H7 (cell line): ENCODE measurements at places on chromosomes 2 and 18.

DNA sequence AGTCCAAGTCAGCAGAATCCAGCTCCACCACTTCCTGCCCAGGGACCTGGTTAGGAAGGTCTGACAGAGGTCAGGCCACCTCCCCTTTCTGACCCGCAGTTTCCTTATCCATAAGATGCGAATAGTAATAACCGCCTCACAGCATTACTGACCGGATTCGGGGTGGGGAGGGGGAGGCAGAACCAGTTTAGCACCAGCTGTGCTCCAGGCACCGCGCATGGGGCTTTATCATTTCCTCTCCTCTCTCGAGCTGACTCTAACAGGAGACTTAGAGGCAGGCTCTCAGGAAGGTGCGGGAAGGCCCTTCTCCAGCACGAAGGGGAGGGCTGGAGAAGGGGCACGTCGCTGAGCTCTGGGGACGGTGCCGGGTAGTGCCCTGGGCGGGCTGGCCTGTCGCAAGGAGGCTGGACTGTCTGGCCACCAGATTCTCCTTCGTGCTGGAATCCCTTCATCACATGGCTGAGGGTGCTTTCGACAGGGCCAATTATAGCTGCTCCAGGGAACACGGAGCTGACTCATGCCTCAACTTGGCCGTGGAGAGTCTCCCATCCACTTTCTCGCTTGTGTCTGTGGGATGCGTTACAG lies 5.7 kb downstream of the EHD3 start:
- DNase-seq, result no peak

DNA sequence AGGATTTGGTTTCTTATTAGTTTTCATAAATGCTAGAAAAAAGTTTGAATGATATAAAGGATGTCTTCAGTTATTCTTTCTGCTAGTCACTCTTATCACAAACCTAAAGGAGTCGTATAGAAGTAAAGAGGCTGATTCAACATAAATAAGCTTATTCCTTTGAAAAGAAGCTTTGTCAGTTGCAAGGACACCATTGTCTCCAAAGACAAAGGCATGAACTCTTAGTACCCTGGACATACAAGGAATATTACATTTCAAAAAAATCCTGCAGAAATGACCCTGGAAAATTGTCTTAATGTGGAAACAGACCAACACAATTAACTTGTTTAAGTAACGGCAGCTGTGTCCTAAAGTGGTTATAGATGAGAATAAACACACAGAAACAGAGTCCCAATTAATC lies 528.0 kb downstream of the CPS1 start:
- no peak for DNase-seq

- no peak for DNase-seq
Measured at GRCh38 chr2:196167666-196168065, 3.7 kb downstream of the STK17B start.

GRCh38 chr2:241890524-241891235 lies 21.2 kb downstream of the RTP5 start:
- DNase-seq, result peak; percentile 73

DNA sequence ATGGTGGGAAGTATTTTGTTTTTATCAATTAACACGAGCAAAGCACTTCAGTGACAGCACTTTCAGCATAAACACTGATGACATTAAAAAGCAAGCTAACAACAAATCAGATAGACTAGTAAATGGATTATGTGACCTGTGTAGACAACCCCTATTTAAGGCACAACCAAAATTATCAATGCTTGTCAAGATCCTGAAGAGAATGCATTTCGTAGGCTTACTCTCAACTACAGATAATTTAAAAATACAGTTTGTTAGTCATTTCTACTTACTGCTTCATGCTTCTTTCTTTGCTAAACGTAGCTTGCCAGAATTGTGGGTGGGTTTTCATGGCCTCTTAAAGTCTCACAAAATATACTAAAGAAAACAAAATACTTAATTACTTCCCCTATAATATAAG lies 3.4 kb downstream of the CSRNP3 start:
- DNase-seq, result no peak

DNA sequence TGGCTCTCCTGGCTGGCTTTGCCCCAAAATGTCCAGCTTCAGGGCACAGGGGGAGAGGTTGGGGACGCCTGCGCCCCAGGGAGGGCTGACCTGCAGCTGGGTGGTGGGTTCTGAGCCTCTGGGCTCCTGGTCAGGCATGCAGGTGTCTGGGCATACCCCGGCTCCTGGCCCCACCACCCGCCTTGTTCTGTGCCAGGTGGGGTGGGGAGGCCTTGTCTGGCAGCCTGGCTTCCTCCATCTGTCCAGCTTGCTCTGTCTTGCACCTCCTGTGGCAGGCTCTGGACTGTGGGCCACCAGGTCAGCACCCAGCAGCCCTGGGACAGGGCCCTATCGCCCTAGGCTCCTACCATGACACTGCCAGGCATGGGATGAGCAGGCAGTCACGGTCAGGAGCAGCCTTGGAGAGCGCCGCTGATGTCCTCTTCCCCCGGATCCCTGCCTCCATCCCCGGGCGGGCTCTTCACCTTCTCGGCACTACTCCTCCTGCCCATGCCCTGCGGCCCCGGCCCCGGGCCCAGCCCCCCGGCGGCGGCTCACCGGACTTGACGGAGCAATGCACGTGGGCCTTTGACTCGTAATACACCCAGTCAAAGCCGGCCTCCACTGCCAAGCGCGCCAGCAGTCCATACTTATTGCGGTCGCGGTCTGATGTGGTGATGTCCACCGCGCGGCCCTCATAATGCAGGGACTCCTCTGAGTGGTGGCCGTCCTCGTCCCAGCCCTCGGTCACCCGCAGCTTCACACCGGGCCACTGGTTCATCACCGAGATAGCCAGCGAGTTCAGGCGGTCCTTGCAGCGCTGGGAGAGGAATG lies 3.6 kb downstream of the IHH start:
- DNase-seq, result peak; percentile 75

GRCh38 chr2:47402555-47402804 lies 476 bp upstream of the MSH2 start:
- no peak for DNase-seq

DNA sequence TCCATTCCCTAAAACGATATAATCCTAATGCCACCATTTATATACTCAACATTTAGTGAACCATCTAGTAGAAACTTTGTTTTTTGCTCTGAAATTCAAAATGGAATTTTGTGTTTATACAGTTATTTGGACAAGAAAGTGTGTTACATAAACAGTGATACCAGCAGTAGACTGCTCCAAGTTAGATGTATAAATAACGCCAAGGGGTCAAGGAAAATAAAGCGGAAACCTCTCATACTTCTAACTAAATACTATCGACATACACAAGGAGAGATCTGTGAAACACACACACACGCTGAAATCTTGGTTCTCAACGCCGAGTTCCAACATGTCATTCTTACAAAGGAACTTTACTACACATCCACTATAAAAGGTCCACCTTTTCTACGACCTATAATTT lies 1.2 kb downstream of the TXNL1 start:
- DNase-seq, result no peak

GRCh38 chr2:115913921-115914320 lies 1471.5 kb downstream of the DPP10 start:
- no peak for DNase-seq

DNA sequence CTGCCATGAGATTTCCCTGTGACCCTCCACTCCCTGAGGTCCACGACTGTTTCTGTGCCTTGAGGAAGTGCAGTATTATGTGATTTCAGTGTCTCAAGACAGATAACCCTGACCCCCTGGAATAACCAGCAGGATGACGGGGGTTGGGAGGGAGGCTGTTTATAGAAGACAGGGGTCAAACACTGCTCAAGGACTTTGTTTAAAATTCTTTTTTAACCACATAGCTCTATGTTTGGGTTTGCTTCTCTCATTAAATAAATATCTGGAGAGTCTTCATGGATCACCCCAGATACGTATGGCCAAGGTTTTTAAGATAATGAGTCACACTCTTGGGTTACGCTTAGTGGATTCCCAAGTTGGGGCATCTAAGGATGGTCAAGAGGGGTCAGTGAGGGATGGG lies 523.8 kb upstream of the TNP1 start:
- DNase-seq, result no peak

- DNase-seq, result no peak
Measured at GRCh38 chr2:200253639-200254038, 52.9 kb upstream of the SPATS2L start.

- peak; percentile 54 for DNase-seq
Measured at GRCh38 chr2:232893834-232894233, 23.8 kb downstream of the SNORC start.

DNA sequence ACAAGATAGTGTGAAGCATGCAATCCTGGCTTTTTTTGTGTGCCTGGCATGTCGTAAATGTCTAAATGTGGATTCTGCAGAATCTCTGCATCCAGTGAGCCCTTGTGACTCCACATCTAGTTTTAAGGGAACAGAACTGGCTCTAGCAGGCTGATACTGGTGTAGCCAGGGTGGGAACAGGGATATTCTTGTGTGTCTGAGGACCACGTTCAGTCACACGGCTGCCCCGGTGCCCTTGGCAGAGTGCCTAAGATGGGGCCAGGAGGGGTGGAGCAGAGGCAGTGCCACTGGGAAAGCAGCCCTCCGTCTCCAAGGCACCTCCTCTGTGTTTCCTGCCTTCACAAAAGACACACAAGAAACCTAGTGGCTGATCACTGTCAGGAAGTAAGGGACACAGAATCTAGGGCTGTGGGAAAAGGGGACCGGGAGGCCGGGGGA lies 91.5 kb upstream of the PARD3B start:
- DNase-seq, result peak; percentile 21

DNA sequence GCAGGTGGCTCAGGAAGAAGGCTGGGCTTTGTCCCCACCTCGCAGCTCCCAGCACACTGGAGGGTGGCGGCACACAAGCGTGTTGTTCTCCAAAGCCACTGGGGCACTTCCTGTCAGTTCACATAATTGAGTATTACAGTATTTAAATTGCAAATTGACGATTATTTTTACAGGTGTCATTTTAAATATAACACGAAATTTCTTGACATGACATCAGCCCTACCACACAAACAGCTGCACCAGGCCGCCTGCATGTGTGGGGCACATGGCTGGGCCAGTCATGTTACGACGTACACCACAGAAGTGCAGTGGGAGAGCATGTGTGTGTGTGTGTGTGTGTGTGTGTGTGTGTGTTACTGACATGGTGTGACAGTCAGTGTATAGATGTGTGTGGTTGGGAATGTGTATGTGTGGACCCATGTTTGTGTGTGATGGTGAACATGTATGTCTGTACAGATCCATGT lies 155.6 kb downstream of the TTC32 start:
- DNase-seq, result no peak

DNA sequence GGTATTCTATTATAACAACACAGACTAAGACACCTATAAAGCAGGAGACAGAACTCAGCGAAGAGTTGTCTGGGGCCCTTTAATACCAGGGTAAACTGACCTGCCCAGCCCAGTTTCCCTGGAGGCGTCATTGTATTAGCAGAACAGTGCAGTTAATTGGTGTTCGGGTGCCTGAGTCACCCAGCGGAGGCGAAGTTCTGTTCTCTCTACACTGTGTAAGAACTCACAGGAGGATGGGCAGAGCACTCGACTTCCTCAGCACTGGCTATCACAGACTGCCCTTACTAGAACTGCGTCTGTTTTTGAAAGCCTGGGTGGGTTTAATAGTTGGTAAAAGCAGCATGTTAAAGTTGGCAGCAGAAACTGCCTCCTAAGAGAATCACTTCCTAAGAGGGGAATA lies 106.5 kb upstream of the ATP8B1 start:
- DNase-seq, result no peak

DNA sequence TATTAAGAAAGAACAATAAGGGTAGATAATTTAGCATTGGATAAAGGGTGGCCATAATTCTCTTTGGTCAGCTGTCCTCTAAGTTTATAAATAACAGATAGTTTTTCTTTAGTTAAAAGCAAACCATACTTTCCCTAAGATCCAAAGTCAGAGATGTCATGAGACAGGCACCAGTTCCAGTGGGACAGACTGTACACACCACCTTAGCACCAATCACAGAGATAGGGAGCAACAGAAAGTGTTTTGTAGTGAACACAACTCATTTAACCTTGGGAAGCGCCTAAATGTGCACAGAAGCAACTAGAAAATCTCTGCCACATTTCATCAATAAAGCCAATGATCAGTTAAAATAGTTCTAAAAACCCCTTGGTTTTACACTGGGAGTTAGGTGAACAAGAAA lies 186.8 kb upstream of the SMAD7 start:
- no peak for DNase-seq

- DNase-seq, result no peak
Measured at GRCh38 chr2:63665846-63666475, 77.2 kb downstream of the MDH1 start.

DNA sequence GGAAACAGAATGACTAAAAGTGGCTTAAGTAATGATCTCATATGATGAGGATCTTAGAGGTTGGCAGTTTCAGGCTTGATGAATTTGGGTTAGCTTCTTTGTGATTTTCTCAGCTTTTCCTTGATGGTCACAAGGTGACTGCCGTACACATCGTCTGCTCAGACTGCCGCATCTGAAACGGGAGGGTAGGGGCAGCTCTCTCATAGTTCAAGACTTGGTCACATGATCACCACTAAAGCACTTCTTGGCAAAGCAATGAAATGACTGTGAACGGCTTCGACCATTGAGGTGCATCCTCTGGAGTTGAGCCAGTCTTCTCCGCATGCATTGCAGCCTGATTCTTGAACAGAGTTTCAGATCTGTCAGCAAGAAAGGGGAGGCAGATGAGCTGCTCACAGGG lies 43.8 kb downstream of the LPIN1 start:
- no peak for DNase-seq

GRCh38 chr2:71747559-71747958 lies 294.2 kb downstream of the DYSF start:
- DNase-seq, result no peak

- no peak for DNase-seq
Measured at GRCh38 chr2:121695171-121695451, 41.6 kb downstream of the NIFK start.

DNA sequence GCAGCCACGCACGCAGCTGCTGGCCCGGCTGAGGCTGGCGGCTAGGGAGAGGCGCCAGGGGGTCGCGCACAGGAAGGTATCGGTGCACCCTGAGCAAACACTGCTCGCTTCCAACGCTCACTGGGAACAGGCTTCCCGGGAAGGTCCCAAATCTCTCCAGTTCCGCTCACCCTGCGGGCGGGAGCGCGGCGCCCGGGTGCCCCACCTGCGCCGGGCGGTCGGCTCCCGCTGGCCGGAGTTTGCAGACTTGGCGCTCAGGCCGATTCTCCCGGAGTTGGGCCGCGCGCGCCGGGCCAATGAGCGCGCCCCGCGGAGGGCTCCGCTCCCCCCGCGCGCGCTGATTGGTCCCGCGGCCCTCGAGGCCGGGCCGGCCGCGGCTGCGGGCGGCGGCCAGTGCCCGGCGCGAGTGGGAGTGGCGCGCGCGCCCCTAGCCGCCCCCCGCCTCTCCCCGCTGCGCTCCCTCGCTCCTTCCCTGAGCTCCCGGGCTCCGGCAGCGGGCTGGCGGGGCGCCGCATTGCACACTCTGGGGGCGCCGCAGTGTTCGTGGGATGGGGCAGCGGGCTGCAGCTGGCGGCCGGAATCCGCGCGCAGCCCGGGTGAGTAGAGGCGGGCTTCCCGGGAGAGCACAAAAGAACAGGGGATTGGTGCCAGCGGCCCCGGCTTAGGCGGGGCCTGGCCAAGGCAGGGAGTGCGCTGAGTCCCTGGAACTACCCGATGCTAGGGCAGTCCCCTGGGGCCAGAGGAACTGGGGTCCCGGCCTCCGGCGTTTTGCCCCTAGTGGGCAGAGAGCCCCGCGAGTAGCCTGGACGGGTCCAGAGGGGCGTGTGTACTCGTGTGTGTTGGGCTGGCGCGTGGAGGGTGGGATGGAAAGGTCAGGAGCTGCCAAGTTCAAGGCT lies at the start of gene LYPD6:
TSS of gene LYPD6 (plus strand) at position 461 of the 896 bp plus-strand sequence. CDS start 107,122 bp downstream, outside the sequence.
- DNase-seq, result peak; percentile 96
